ENCODE measurements at places on chromosomes 16 and 17.

DNA sequence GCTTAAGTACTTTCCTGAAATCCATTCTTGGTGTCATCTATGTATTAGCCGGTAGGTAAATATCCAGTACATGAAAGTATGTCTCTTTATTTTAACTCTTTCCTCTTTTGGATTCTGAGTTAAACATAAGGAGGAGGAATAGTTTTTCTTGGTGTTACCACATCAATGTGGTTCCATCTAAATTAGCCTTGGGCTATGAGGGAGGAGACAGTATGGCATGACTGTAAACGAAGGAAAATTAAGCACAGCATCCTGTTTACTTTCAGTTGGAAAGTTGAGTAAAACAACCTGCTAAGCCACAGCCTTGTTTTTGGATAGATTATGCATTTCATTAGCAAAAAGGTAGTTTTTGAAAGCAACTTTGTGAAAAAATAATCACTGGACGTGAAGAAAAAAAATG is 693.0 kb upstream of the SOX9 start:
- no peak for DNase-seq

DNA sequence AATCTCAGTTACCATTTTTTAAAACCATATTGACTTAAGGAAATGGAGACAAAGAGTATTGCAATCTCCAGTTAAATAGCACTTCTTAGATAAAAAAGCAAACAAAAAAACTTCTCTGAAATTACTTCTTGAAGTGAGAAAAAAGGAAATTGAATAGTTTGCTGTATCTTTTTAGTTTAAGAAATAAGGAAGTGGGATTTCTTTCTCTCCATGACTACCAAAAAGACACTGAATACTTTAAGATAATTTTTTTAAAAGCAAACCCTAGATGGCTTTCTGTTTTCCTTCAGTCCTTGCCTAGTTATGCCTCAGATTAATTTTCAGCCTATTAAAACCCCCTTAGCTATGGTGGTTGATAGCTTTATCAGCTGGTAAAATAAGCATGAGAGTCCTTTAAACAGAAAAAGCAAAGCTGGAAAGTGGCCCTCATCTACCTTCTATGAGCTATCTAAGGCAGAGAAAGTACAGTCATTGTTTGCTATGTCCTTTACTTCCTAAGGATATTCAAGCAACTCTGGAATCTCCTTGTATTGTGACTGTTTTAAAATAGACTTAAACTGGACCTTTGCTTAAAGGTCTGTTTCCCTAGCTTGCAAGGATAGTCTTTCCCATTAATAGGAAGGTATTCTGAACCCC is 28.6 kb downstream of the TPPP3 start:
- no peak for DNase-seq

DNA sequence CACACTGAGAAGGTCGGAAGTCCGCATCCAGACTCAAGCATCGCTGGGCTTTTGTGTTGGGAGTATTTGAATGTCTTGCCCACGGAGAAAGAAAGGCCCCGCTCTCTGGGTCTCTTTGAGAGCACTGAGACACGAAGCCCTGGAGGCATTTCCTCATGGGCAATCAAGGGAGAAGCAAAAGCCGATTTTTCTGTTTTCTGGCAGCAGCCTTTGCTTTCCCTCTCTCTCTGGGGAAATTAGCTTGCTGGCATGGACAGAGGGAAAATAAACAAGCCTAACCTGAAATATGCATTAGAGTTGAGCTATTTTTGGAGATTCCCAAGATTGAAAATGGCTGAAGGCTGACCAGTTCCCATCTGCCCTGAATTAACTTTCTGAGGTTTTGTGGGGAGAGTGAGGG is 238.7 kb downstream of the HAPSTR1 start:
- DNase-seq: no peak

GRCh38 chr17:33202021-33202420 is 91.1 kb downstream of the ASIC2 start:
- no peak for DNase-seq

DNA sequence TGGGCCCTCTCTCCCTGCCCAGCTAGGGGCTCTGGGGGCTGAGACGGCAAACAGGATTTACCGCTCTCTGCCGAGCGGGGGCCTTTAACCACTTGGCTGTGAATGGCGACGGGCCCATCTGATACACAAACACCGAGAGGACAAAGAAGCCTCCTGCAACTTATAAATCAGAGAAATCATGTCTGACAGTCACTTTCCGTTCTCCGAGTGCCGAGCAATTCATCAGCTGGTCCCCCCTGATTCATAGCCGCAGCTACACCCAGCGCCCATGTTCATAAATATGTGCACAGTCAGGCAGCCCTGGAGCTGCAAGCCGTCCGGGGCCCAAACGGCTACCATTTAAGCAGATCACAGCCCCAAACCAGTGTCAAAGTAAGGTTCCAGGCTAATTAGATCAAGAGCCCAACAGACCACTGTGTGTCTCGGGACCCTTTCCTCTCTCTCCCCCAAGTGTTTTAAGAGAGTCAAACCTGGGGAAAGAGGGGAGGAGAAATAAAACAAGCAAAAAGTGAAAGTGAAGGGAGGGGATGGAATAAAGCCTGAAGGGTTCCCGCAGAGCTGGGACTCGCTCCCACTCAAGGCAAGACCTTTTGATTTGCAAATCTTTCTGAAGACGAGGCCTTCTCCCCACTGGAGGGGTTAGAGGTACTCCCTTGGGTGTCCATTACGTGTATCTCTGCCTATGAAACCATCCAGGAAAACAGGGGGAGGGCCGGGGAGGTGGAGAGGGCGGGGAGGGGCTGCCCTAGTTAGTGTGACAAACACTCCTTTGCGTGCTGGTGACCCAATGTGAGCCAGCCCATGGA is 154.7 kb downstream of the C16orf78 start:
- DNase-seq: no peak

DNA sequence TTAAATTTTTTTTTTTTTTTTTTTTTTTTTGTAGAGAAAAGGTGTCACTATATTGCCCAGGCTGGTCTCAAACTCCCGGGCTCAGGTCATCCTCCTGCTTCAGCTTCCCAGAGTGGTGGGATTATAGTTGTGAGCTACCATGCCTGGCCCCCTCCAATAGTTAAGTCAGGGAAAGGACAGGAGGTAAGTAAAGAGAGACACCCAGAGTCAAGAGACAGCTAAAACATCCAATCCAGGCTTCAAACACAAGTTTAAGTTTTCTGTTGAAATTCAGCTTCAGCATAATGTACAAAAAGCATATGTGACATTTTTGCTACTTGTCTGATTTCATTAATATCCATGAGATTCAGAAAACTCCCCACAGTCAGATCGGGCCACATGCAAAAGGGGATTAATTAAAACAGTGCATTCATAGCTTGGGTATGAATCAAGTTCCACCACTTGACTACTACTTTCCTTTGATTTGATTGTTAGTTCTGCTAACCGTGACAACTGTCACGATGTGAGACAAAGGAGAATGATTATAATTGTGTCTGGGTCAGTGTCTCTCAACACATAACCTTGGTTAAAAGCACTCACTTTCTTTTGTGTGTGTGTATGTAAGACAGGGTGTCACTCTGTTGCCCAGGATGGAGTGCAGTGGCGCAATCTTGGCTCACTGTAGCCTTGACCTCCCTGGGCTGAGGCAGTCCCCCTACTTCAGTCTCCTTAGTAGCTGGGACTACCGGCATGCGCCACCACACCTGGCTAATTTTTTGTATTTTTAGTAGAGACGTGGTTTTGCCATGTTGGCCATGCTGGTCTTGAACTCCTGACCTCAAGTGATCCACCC is 184.9 kb downstream of the PARN start:
- no peak for DNase-seq

Measured in stimulated activated CD8-positive, alpha-beta memory T cell treated with anti-CD3 and anti-CD28 coated beads, Interleukin-15, amount 100 ng/mL, for 1 hour (primary cell).